GM12878 (cell line): ENCODE measurements at places on chromosomes 3 and 15.

DNA sequence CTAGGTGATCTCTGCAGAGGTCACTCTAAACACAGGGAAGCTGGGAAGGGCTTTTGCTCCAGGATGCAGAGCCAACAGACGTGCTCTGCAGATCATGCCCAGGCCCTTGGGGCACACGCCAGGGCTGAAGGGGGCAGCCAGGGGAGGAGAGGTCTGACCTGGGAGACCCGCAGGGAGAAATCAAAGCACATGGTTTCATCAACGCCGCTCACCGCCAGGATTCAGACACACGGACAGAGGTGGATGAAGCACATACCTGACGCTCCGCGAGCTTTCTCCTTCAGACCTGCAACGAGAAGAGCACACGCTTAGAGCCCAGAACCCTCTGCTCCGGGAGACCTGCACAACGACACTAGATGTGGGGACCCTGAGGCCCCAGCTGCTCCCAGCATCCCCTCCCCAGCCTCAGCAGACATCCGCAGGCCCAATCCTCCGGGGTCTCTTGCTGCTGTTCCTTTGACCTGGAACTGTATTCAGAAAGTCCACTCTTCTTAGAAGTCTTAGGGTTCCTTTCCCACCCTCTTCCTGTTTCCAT lies 90.7 kb upstream of the IQSEC1 start:
- no peak for DNase-seq

DNA sequence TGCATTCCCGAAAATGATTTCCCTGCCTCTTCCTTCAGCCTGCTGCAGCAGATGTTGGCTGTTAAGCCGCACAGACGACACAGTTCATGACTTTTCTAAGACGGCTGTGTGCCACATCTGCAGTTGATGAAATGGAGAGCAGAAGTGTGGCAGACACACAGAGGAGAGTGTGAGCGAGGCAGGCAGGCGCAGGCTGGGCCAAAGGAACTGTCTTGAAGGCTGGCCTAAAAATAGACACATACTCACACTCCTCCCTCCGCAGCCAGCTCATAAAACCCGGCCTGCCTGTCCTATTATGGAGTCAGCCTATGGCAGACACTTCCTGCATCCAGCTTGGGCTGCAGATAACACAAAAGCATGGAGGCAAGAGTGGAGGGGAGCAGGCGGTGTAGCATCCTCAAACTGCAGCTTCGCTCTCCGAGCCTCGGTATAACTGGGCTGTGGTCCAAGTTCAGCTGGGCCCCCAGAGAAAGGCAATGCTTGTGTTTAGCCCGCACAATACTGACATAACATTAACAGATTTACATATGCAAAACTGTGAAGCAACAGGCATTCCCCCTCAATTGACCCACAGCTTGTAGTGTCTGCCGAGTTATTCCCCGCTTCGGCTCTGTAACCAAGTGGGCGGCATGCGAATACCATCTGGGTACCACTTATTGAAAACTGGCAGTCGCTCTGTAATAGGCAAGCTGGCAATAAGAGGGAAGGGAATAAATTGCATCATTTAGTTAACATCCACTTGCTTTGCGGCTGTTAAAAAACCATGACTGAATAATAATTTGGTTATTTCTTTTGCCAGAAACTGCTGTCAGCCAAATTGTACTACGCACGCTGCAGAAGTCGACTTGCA lies 40.8 kb downstream of the FOXP1 start:
- DNase-seq: no peak

DNA sequence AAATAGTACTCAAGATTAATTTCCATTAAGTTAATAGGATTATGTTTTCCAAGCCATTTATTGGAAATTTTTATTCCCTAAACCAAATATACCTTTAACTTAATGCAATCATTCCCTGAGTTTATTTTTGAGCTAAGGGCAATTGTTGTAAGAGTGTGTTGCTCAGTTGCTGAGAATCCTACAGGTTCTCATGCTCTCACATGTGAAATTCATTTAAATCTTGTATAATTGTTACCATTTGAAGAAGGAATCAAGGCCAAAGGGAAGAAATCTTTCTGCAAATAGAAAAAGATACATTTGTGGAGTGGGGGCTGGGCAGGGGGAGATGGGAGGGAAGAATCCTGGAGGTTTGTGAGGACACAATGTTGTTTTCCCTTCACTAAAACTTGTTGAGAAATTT lies 202.7 kb upstream of the STRIT1 start:
- no peak for DNase-seq

DNA sequence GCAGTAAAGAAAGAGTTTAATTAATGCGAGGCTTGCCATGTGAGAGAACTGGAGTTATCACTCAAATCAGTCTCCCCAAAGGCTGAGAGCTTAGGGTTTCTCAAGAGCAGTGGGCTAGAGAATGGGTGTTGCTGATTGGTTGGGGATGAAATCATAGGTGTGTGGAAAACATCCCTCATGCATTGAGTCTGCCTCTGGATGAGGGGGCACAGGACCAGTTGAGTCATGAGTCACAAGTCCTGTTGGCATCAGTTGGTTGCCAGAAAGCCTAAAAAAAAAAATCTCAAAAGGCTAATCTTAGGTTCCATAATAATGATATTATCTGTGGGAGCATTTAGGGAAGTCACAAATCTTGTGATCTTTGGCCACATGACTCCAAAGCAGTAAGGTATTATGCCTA lies 800.3 kb downstream of the TUSC7 start:
- no peak for DNase-seq

DNA sequence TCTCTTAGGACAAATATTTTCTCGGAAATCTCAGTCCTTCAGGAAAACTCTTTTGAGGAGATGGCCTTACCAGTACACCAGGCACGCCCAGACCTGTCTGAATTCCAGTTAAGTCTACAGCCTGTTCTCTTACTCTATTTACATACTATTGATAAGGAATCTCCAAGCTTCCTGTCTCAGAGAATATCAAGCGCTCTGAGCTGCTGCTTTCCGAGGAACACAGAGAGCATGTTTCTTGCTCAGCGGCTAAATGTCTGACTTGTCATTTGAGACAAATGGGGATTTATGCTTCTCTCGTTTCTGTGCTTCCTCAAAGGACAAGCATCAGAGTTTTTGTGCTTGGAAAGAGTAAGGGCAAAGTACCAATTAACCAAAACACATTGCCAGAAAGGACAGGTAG lies 112.4 kb upstream of the CCDC54 start:
- no peak for DNase-seq
